NCI-H82 (cell line): ENCODE measurements at places on chromosomes 7 and 10.

- DNase-seq = peak; percentile 3
Observed at GRCh38 chr10:62326176-62326575, 48.0 kb upstream of the ZNF365 start.

DNA sequence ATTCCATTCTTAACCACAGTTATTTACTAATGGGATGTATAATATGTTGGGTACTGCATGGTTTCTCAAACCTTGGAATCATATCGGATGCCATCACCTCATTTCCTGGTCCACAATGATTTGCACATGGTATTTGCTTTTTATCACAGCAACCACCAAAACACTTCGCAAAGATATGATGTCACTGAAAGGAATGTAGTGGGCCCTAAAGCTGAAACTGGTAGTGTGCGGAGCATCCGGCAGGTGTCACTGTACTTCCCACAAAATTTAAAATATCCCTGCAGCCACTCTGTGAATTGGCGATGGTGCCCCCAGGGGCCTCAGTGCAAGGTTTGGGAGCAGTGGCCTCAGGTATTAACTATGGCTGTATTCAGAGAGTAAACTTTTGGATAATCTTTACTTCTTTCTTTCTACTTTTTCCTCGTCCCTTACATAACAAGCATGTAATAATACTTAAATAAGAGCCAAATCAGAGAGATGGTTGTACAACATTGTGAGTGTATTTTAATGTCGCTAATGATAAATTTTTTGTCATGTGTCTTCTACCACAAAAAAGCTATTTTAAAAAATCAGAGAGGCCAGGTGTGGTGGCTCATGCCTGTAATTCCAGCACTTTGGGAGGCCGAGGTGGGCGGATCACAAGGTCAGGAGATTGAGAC, 66.2 kb downstream of the FAM241B start:
- DNase-seq = peak; percentile 51

GRCh38 chr10:74282848-74283210, 131.8 kb downstream of the ADK start:
- no peak for DNase-seq

DNA sequence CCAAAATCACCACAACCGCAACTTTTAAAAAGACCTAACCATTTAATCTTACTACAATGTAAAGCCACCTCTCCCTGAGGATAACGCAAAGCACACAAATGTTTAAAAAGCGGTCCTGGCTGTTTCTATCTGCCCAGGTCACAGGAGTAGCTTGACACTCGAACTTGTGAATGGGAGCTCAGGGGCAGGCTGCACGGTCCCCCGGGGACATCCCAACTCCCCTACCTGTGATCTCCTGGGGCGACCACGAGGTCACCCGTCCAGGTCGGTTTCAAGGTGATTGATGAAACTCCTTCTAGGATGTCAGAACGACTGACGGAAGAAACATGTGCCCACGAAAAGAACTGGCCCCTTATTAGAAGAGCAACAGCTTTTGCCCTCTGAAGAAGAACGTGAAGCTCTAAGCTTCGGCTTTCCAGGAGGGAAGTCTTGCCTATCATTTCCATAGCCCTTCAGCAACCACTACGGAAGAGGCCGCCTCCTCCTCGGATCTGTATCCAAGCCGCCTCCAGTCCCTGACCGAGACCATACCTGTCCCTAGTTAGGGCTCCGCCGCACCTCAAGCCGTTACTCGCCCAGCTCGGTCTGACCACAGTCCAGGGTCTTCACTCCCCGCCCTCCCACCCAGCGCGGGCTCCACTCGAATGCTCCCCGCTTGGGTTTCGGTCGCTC, 459 bp downstream of the CYCS start:
- peak; percentile 52 for DNase-seq

GRCh38 chr10:110405380-110405779, 92.3 kb upstream of the DUSP5 start:
- DNase-seq = no peak

DNA sequence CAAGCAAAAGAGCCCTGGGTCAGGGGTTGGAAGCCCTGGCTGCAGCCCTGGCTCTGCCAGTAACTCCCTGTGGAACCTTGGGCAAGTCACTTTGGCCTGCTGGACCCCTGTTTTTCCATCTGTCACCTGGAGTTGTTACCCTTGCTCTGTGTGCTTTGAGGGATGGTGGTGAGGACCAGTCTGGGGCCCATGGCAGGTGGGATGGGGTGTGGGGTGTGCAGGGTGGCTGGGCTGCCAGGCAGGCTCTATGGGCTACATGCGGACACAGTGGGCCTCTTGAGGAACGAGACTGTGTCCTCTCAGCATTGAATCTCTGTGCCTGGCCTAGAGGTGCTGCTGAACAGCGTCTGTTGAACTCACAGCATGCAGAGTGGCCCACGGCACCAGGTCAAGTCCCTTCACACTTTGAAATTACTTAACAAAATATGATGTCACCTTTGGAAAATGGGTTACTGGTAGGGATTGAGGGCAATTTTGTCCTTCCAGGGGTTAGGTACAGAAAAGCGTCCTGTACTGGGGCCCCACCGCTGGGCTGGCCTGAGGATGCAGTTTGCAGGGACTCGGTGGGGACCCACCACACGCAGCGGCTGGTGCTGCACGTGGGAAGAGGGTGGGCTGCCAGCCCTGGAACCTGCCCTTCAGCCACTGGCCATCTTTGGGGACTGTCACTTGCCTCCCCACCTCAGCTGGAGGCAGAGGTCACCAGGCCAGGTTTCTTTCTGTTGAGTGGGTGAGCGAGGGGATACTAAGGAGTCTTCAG, 45.3 kb downstream of the PRF1 start:
- no peak for DNase-seq

GRCh38 chr7:90797596-90797995, 201.5 kb downstream of the CDK14 start:
- no peak for DNase-seq

- peak; percentile 60 for DNase-seq
Observed at GRCh38 chr10:97333601-97334369, 744 bp downstream of the FRAT2 start.

DNA sequence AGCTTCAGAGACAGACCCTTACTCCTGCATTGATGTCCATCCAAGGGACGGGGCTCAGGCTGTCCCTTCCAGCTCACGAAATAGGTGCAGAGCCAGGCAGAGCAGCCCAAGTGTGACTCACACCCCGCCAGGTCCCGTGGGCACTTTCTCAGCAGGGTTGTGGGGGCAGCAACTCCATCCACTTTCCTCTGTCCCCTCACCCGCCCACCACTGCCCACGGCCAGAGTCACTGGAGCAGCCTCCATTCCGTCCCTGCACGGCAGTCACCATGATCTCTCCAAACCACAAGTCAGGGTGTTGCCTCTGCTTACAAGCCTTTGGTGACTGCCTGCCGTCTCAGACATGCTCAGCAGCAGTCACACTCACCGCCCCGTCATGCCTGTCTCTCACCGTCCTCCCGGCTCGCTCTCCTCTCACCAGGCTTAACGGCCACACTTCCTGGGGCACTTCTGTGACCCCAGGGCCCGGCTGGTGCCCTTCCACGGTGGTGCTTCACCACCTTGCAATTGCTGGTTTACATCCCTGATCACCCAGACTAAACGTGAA, 39.3 kb downstream of the CALML3 start:
- no peak for DNase-seq

GRCh38 chr7:5625938-5626337, 155.5 kb downstream of the RNF216 start:
- no peak for DNase-seq

DNA sequence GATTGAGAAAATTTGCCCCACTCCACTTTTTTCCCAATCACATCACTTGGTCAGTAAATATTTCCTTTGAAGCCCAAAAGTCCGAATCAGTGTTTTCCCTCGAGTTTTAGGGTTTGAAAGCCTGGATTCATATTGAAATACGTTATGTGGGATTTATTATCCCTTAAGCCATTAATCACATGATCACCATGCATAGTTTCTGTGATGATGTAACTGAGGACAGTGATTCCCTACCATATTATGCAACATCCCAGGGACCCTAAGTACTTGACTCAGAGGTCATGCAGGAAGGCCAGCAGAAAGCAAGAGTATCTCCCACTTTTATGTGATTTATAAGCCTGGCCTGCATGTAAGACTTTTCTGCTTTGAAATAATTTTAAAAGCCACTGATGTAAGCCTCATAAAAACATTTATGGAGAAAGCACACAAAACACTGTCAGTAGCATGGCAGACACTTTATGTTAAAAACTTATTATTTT, 630.6 kb upstream of the ZWINT start:
- no peak for DNase-seq
